ENCODE measurements at places on chromosomes 13 and 19.

- DNase-seq = no peak
Measured at GRCh38 chr13:21047591-21048282, 13.6 kb downstream of the LATS2 start.

- DNase-seq = no peak
Measured at GRCh38 chr13:82330499-82330898, 1551.8 kb downstream of the SLITRK1 start.

- DNase-seq = no peak
Measured at GRCh38 chr13:73835138-73835721, 299.0 kb downstream of the KLF12 start.

DNA sequence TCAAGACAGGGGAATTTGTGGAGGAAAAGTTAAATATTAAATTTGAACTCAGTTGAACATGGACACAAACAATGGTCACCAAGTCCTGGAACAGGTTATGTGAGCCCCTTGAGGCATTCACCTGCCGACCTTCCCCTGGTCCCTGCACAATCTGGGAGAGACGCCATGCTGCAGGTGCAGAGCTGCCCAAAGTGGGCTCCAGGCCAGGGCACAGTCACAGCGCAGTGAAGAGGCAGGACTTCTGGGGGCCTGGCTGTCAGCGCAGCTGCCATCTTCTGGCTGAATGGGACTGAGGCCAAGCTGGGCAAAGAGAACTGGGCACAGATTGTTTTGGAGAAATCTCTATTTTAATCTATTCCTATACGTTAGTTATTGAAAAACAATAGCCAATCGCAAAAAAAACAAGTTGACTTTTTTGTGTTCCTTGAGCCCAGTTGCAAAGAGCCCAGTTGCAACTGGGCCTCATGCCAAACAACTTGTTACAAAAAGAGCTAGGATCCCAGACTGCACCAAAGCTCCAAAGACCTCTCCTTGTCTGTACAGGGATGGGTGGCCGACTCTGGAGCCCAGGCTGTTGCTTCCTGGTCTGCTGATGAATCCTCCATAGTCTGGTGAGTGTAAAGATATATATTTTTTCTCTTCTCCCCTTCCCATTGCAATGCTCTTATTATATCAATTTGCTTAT is 1.2 kb upstream of the ZNF626 start:
- DNase-seq = no peak

- DNase-seq = no peak
Measured at GRCh38 chr13:111662451-111662850, 342.0 kb downstream of the TEX29 start.

GRCh38 chr13:39815345-39816111 is 160.1 kb downstream of the COG6 start:
- no peak for DNase-seq

DNA sequence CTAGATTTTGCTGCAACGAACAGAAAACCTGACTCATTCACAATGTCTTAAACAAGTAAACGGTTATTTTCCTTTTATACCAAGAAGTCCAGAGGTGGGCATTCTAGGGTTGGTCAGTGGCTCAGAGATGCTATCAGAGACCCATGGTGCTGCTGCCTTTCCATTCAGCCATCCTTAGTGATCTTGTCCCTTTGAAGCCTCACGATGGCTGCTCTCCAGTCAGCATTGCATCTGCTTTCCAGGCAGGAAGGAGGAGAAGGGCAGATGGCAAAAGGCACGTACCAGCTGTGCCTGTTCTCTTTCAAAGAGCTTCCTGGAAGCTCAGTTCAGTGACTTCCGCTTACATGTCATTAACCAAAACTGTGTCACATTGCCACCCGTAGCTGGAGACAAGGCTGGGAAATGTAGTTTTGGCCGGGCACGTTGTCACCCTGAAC is 30.1 kb downstream of the WDFY2 start:
- peak; percentile 37 for DNase-seq

GRCh38 chr13:46866150-46866549 is 30.7 kb downstream of the HTR2A start:
- no peak for DNase-seq

All from stimulated activated CD4-positive, alpha-beta T cell treated with anti-CD3 and anti-CD28 coated beads, Interleukin-4, amount 100 ng/mL, for 4 hours (primary cell).